ENCODE measurements at places on chromosomes 6 and 20. TPM values are rescaled to one million over a fixed set of nuclear protein-coding genes. Genes with fewer than 3 reads are reported as not detected.
A peak's percentile ranks its signal among the peaks of the same experiment; 100 is the strongest.

DNA sequence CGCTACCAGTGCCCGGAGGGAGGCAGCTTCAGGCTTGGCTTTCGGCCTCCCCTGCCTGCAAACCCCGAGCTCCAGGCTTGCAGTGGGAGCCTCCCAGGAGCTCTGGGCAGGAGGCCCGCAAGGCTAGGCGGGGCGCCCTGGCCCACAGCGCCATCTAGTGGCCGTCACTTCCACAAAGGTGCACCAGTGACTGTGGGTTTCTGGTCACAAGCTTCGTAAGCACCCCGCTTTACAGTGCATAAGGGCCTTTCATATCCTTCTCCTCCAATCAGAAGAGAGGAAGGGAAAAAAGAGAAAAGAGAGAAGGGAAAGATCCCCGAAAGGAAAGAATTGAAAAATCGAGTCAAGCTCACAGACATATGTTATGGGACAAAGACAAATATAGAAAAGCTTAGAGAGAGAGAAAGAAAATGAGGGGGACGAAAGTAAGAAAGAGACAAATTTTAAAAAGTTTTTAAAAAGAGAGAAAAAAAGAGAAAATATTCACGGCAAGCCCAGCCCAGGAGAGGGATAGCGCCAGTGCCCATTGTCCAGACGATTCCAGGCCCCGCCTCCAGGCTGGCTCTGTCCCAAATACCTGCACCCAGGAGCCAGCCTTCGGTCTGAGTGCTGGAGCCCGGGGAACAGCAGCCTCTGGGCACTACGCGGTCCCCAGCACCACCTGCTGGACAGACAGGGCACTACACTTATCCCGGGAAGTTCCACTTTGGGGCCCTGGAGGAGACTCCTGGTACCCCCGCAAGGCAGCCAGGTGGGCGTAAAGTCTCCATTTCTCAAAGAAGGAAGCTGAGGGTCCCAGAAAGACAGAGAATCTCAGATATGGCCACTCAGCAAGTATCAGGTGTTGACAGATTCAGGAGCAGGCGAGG, 207.1 kb downstream of the PREX1 start:
- DNase-seq, result peak; percentile 67

- no peak for DNase-seq
Measured at GRCh38 chr20:51423290-51423667, 119.2 kb downstream of the NFATC2 start.

DNA sequence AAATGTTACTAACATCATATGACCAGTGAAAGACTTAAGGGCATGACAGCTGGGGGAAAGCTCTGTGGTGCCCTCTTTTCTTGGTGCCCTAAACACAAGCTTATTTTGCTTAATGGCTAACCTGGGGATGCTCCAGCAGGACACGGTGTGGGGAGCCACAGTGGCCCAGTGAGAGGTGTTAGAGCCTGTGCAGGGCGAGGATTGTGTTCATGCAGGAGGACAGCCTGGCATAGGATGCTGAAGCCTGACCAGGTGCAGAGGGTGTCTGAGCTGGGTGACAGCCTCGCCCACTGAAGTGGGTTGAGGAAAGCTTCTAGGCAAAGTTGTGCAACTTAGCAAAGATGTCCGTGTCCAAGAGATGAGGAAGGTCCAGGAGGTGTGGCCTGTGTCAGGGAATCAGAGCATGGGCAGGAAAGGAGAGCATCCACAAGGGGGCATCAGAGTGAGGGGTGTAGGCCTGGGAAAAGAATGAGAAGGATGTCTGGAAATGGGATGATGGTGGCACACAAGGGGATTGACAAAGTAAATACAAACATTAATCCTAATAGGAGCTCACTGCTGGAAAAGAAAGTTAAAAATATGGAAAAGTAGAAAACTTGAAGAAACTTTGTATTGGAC, 33.9 kb downstream of the SLC17A4 start:
- no peak for DNase-seq

GRCh38 chr6:106579281-106579680, 50.0 kb downstream of the RTN4IP1 start:
- DNase-seq, result no peak

GRCh38 chr20:10433014-10433622, 904 bp downstream of the MKKS start:
- DNase-seq, result no peak

- no peak for DNase-seq
Measured at GRCh38 chr6:46555129-46555528, 63.9 kb upstream of the RCAN2 start.

DNA sequence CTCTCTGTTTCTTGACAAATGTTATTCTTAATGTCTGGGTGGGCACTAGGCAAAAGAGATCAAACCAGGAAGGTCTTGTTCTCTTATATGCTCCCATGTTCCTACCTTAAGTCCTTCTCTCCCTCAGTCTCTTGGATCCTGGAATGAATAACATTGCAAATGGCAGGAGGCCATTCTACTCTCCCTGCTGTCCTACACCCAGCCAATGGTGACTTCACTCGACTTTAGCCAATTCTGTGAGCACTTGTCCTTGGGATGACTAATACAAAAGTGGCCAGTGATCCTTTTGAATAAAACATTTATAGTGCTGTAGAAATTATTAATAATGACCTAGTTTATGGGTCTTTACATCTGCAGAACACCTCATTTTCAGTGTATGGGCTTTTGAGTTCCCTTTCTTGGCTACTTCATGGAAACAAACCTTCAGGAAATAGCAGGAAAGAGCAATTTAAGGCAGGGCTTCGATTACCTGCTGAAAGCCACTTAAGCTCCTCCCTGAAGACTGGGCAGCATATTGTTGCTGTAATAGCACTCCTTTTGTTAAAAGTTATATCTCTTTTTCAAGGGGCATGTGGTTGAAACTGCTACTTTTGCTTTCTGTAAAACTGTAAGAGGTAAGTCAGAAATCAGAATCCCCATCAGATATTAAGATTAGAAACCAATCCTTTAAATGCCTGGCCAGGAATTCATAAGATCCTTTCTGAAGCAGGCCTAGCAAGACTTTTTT, 10.5 kb downstream of the OTOR start:
- no peak for DNase-seq

DNA sequence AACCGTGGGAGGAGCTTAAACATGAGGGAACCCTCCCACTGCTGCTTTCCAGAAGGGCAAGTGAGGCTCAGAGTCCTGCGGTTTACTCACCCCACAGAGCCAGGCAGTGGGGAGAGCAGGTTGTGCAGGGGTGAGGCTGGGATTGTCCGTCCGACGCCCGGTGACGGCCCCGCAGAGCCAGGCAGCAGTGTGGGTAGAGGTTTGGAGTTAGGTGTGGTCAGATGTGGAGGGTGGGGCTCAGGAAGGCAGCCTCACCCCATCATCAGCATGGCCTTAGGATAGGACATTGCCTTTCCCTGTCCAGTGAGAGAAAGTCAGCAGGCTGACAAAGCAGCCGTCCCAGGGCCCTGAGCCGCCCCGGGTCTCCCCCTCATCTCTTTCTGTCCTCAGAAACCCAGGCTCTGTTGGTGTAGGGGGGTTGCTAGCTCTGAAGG, 234.6 kb downstream of the DLL1 start:
- no peak for DNase-seq

- DNase-seq, result no peak
Measured at GRCh38 chr6:3751730-3752530, 417 bp upstream of the PXDC1 start.

GRCh38 chr6:142361779-142362750, 60.3 kb downstream of the ADGRG6 start:
- DNase-seq, result no peak

DNA sequence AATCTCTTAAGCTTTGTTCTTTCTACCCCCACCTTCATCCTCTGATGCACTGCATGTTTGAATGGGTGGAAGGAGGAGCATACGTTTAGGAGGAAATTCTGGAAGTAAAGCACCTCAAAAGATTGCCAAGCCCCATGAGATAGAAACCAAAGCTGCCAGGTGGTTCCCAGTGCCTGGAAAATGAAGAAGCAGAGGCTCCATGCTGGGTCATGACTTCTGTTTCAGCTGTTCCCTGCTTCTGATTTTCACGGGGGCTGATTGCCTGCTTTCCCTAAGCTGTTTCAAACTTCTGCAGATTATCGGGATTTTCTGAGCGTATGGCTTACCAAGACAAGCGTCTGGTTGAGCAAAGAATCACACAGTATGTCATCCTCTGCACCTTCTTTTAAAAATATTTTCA, 87.5 kb upstream of the SYNDIG1 start:
- no peak for DNase-seq

- no peak for DNase-seq
Measured at GRCh38 chr6:74891349-74891831, 314.5 kb downstream of the COL12A1 start.

DNA sequence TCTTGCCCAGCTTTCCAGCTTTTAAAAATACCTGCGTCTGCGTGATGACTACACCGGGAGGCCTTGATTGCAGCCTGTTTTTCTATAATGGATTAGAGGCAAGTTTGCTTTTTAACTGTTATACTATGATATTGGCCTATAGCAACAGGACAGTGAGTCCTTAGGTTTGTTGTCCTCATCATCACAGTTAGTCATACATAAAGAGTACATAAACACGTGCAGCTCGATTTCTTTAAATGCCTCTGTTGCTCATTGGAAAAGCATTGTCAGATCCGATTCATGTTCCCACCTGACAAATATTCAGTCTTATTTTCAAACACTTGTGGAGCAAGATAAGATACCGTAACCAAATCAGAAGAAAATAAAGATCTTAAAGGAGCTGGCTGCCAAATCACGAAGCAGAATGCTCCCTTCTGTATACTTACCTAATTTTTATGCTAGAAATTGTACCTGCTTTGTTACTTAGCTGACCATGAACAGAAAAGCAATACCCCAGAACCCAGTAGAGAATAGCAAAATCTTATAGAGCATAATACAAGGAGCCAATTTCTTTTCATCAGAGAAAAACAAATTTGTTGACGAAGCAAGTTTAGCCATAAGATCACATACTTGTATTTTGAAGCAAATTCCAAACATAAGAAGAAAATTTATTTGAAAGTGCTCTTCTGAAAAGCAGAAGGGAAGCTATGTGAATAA, 100.4 kb downstream of the TMEM200A start:
- DNase-seq, result no peak

DNA sequence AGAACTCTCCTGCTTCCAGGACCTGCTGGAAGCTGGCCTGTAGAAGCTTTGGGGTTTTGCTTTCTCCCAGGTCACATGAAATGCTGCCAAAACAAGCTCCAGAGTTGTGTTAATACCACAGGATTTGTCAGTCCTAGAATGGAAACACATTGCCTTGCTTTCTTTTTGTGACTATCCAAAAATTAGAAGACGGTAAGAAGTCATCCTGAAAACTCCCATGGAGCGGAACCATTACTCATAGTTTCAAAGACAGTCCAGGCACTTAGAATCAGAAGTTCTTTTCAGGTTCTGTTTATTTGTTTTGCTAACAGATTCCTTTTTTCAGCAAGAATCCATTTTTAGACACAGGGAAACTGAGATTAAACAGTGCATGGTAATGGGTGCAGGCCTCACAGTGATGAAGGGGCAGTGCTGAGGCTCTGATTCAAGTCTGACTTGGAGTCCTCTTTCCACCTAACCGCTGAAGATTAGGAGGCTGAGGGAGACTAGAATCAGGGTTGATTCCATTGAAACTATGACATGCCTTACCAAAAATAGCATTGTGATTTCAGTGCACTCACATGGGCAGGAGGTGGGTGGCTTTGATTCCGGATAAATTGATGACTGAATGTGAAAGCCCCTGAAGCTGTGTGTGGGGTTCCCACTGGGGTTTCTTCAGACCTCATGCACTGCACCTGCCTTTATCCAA, 72.2 kb upstream of the NAA20 start:
- DNase-seq, result no peak

DNA sequence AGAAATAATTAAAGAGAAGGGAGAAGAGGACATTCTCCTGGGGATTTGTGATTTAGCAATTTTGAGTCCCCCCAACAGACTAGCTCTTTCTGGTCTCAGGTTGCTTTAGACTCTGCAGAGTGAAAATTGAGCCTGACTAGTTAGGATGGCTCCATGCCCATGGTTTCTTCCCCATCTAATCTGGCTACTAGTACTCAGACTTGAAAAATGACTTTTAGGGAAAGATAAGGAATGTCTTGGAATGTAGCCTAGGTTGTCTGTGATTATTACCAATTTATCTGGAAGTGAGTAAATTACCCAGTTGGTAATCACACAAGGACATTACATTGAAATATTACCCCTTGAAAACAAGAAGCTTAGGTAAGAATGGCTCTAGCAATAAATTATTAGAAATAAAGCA, 4.2 kb downstream of the BEND6 start:
- DNase-seq, result no peak

- DNase-seq, result no peak
Measured at GRCh38 chr6:166862978-166863530, 93.3 kb downstream of the RNASET2 start.

- DNase-seq, result no peak
Measured at GRCh38 chr20:19813846-19814640, 56.0 kb downstream of the RIN2 start.

GRCh38 chr20:53262365-53262764, 290.2 kb downstream of the TSHZ2 start:
- DNase-seq, result no peak

DNA sequence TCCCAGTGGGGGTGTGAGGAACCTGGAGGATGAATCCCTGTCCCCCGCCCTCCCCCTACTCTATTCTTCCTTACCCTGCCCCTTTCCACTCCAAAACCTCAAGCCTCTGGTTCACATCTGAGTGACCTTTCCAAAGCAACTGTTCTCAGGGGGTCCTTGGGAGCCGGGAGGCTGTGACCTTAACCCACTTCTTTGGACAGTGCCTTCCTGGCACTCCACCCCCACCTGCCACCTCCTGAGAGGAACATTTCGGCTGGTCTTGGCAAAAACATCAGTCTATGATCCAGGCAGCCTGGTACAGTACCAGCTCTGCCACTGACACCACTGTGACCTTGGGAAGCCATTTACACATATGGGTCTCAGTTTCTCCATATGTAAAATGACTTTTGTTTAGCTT, 121.7 kb downstream of the MRPL14 start:
- no peak for DNase-seq

The ASIP gene
- polyA plus RNA-seq, result not detected

The HLA-DQB1 gene
- 78.0 TPM for polyA plus RNA-seq

The POU3F2 gene
- not detected for polyA plus RNA-seq

The MYBL2 gene
- polyA plus RNA-seq, result 0.73 TPM

The STX11 gene
- polyA plus RNA-seq, result 0.28 TPM

The KCTD20 gene
- 23.3 TPM for polyA plus RNA-seq

The BPIFA1 gene
- not detected for polyA plus RNA-seq

The CASS4 gene
- polyA plus RNA-seq, result not detected

Measured in keratinocyte (primary cell).